ENCODE measurements at places on chromosomes 1 and 21. TPM values are rescaled to one million over a fixed set of nuclear protein-coding genes. Genes with fewer than 3 reads are reported as not detected.

Gene TTLL10
- total RNA-seq: not detected

Gene WNT3A
- total RNA-seq: not detected

Gene BRDT
- not detected for total RNA-seq

DNA sequence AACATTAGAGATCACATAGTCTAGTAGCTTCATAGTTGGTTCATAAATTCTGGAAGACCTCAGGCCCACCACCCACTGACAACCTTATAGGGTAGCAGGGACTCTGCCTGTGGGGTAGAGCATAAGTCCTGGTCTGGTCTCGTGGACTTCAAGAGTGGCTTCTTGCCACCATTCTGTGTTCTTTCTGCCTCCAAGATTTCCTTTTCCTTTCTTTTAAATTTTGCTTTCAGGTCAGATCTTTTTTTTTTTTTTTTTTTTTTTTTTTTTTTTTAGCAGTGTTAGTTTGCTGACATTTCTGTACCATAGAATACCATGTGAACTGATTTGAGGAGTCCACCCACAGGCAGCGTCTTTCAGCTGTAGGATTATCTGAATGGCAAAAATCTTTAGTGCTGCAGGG is 28.5 kb downstream of the MTR start:
- peaks cover 24% of the 10 kb centered on the region for H3K36me3 ChIP-seq
- H3K4me1 ChIP-seq: no peaks in the 10 kb centered on the region
- no peaks in the 10 kb centered on the region for H3K27me3 ChIP-seq
- H3K27ac ChIP-seq: no peak overlapping the region

GRCh38 chr21:43195121-43196021 is 26.6 kb downstream of the CRYAA start:
- H3K4me3 ChIP-seq: no peak overlapping the region
- peaks cover 6% of the 10 kb centered on the region for H3K36me3 ChIP-seq
- H3K4me1 ChIP-seq: peaks cover 30% of the 10 kb centered on the region

DNA sequence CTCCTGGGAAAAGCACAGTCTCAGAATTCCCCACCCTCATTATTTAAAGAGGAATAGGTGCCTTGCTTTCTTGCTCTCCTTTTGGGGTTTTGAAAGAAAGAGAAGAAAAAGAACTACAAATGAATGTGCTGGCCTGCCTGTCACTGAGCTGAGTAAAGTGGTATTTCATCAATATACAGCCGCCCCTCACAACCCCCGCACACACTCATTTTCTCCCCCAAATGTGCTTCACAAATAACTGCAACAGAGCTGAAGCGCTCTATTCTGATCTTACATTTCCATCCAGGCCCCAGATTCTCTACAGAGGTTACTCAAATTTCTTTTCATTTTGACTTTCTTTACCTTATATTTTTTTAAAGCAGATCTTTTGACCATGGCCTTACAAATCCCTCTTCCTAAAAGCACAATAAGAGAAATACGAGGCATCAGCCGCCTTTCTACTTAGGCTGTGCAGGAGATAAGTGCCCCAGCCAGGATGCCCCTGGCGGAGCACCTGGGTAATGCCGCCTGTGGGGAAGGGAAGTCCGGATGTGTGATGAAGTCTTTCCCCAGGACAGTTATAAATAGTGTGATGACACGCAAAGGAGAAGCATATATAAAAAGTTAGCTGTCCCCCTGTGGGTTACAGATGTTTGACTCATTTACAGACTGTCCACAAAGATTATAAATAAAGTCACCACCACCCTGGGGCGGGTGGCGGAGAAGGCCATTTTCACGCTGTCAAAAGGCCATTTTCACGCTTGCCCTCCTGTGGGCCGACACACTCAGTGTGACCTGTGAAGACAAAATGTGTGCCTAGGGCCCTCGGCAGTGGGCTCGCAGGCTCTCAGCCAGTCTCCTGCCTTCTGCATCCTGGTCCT is 6.5 kb downstream of the KCNN3 start:
- H3K36me3 ChIP-seq: no peaks in the 10 kb centered on the region
- H3K4me3 ChIP-seq: no peak overlapping the region
- no peak for DNase-seq
- H3K27ac ChIP-seq: peak overlapping the region; percentile 60
- no peaks in the 10 kb centered on the region for H3K27me3 ChIP-seq

DNA sequence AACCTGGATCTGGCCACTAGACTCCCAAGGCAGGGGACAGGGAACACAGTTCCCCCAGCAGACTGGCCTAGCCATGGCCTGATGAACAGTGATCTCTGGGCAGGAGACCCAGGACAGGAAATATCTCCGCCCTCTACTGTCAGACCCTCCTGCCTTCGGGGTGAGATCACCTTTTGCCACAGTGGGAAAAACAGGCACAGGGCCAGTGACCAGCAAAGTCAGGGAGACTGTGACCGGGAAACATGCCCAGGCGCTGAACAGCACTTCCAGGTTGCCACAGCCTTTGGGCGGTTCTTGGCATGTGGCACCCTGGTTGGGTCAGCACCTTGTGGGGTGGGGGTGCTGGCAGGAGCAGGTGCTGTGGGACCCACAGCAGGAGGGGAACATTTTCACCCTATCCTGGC is 8.9 kb upstream of the ZNF669 start:
- H3K36me3 ChIP-seq: peaks cover 2% of the 10 kb centered on the region
- no peak for DNase-seq

DNA sequence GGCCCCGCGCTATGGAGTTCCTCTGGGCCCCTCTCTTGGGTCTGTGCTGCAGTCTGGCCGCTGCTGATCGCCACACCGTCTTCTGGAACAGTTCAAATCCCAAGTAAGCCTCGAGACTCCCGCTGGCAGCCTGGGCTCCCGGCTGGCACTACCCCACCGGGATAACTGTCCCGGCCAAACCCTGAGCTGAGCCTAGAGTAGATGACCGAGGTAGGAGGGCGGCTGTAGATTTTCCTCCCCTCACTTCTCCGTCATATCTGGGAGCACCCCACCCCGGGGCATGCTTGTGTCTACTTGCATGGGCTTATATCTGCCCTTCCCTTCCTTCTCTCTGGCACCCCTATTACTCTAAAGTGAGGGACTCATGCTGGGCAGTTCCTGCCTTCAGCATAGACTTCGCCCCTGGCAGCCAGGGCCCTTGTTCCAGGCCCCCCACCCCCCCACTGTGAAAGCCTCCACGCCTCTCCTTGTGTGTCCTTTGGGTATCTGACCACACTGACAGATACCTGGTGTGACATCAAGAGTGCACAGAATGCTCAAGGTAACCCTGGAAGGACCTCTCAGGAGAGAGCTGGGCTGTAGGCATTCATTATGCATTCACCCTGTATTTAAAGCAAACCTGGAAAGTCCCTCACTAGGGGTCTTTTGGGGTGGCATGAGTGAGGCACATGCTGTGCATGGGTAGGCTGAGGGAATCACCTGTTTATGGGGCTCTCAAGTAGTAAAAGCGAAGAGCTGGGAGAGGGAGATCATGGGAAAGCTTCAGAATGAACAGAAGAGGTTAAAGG is 485 bp downstream of the EFNA1 start:
- DNase-seq: no peak
- peaks cover 12% of the 10 kb centered on the region for H3K36me3 ChIP-seq
- no peaks in the 10 kb centered on the region for H3K27me3 ChIP-seq
- H3K4me1 ChIP-seq: peaks cover 75% of the 10 kb centered on the region

- H3K4me3 ChIP-seq: no peak overlapping the region
- no peaks in the 10 kb centered on the region for H3K27me3 ChIP-seq
- no peak overlapping the region for H3K27ac ChIP-seq
- DNase-seq: no peak
Observed at GRCh38 chr1:100073531-100073930, 59.2 kb downstream of the SASS6 start.

GRCh38 chr1:206558794-206559671 is 51.7 kb downstream of the RASSF5 start:
- H3K4me3 ChIP-seq: no peak overlapping the region
- DNase-seq: no peak
- peaks cover 22% of the 10 kb centered on the region for H3K4me1 ChIP-seq
- no peak overlapping the region for H3K27ac ChIP-seq
- peaks cover 14% of the 10 kb centered on the region for H3K27me3 ChIP-seq

- H3K4me3 ChIP-seq: no peak overlapping the region
- no peak overlapping the region for H3K27ac ChIP-seq
- H3K4me1 ChIP-seq: peaks cover 9% of the 10 kb centered on the region
- no peaks in the 10 kb centered on the region for H3K27me3 ChIP-seq
Observed at GRCh38 chr1:117674521-117675400, 68.9 kb downstream of the TENT5C start.

DNA sequence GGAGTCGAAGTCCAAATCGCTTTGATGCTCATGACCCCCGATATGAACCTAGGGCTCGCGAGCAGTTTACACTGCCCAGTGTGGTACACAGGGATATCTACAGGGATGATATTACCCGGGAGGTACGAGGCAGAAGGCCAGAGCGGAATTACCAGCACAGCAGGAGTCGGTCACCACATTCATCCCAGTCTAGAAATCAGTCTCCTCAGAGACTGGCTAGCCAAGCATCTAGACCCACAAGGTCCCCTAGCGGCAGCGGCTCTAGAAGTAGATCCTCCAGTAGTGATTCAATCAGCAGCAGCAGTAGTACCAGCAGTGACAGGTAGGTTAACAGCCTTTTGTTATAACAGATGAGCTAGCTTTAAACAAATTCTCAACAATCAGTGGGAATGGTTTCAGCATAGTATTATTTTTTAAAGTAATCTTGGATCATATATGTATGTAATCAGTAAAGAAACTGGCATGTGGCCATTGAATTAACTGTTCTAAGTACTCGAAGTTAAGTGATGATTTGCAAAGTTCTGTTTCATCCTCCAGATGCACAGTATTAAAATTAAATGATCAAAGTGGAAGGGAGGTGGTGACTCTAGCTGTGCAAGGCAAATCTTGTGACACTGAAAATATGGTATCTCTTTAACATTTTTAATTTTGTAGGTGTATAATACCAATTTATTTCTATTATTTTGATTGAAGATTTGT is 29.0 kb downstream of the SPEN start:
- no peaks in the 10 kb centered on the region for H3K27me3 ChIP-seq
- peaks cover 4% of the 10 kb centered on the region for H3K36me3 ChIP-seq
- DNase-seq: no peak
- peaks cover 2% of the 10 kb centered on the region for H3K4me1 ChIP-seq
- no peak overlapping the region for H3K27ac ChIP-seq
- no peak overlapping the region for H3K4me3 ChIP-seq

DNA sequence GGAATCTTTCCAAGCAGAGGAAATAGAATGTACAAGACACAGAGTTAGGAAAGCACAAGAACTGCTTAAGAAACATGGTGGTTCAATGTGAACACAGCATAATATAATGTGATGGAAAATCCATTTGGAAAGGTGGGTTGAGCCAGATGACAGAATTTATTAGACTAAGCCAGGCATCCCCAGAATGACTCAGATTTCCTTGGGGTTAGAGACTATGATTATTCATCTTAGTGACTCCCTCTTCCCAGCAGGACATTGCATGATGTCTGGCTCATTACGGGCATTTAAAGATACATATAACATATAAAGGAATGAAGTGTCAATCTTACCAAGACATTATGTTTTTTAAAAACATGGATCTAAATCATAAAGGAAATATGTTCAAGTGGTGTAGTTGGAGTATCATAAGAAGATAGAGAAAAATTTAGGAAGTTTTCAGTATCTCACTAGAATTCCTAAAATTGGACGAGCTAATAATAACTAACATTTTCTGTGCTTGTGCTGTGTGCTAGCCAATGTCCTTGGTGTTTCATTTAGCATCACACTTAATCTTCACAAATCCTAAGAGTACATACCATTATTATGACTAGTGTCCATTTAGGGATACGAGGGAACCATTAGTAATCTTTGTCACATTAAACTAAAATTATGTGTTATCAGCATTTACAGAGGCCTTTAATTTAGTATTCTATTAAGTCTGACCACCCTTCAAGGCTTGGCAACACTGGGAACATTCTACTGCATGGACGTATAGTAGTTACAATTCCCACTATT is 41.0 kb upstream of the ST6GALNAC5 start:
- H3K4me3 ChIP-seq: no peak overlapping the region
- H3K27ac ChIP-seq: peak overlapping the region; percentile 82
